ENCODE measurements at places on chromosomes 3 and 15.

DNA sequence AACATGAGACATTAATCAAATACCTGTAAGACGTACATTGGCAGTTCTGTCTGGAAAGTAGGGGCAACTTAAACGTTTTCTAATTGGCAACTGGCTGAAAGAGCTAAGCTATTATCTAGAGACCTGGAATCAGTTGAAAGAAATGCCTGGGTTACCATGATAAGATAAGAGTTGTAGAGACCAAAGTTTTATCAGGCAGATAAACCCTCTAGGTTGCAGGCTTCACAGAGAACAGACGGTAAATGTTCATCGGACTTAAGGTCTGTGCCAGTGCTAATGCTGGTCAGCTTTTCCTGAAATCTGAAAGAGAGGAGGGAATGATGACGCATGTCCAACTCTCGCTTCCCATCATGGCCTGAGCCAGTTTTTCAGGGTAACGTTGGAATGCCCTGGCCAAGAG lies 196.2 kb downstream of the ROBO2 start:
- no peak for DNase-seq

- DNase-seq, result no peak
Observed at GRCh38 chr3:128749035-128749434, 23.1 kb downstream of the RAB7A start.

- peak; percentile 50 for DNase-seq
Observed at GRCh38 chr3:65262548-65262947, 574.7 kb upstream of the ADAMTS9 start.

- no peak for DNase-seq
Observed at GRCh38 chr3:127613406-127613805, 15.2 kb downstream of the MCM2 start.

- DNase-seq, result no peak
Observed at GRCh38 chr3:191952609-191953008, 491.6 kb downstream of the PYDC2 start.

GRCh38 chr15:41990243-41990605 lies 17.9 kb upstream of the EHD4 start:
- DNase-seq, result no peak

- no peak for DNase-seq
Observed at GRCh38 chr3:14305324-14305723, 97.1 kb upstream of the SLC6A6 start.

GRCh38 chr15:62745621-62746225 lies 296.8 kb upstream of the TPM1 start:
- no peak for DNase-seq

DNA sequence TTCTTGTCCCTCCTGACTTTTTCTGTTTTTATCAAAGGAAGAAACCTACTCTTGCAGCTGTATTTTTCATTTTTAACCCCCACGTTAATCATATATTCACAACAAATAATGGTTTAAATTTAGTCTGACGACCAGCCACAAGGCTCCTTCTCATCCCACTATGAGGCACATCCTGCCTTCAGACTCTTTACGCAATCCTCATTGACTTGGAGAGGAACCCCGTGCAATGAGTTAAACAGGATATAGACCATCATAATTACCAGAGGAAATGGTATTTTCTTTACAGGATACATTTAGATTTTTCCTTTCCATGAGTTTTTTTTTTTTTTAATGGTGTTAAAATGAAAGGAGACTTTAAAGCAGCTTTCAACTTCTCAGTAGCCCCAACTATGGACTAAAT lies 68.5 kb downstream of the WWTR1 start:
- DNase-seq, result peak; percentile 84

GRCh38 chr3:51721062-51721745 lies 14.3 kb downstream of the GRM2 start:
- no peak for DNase-seq

- peak; percentile 73 for DNase-seq
Observed at GRCh38 chr3:12143949-12144504, 14.7 kb downstream of the TIMP4 start.

- DNase-seq, result no peak
Observed at GRCh38 chr15:61974759-61975158, 85.5 kb downstream of the VPS13C start.

DNA sequence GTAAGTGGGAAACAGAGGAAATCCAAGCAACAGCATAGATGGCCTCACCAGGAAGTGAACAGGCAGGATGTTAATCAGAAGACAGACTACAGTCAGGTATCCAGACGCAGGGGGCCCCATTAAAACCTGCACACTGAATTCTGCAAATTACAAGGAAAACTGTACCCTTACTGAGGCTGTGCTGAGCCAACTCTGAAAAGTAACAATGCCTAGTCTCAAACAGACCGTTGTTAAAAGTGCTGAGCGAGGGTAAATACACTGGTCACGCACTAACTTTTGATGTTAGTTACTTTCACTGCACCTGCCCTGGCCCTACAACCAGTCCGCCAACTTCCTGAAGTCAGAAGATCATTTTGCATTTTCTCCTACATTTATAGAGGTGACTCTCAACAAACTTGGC lies 1.0 kb downstream of the TAMM41 start:
- DNase-seq, result no peak

DNA sequence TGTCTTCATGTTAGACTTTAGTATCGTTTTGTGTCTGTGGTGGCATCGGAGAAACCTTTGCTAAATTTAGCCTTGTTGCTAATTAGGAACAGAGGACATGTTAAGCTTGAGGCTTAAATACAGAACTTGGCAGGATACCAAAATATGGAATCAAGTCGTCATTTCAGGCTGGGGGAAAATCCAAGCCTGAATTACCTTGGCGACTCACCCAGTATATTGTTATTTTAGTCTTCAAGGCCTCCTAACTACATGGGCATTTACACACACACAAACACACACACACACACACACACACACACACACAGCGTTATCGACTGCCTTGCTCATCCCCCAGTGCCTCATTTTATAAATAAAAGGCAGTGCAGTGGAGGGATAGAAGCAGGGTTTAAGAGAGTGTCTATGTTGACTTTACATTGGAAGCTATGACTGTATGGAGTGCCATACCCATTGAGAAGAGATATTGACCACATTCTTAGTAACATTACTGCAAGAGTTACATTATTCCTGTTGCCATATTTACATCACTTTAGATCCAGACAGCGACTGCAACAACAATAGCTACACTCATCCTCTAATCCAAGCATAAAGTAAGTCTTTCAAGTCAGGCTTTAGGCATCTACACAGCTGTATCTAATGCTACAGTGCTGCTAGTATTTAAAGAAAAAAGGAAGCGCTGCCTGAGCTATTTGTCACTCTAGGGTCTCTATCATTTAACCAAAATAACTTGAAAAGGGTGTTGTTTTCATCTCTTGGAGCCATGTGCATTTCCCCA lies 210.8 kb upstream of the SEMA6D start:
- DNase-seq, result peak; percentile 25

DNA sequence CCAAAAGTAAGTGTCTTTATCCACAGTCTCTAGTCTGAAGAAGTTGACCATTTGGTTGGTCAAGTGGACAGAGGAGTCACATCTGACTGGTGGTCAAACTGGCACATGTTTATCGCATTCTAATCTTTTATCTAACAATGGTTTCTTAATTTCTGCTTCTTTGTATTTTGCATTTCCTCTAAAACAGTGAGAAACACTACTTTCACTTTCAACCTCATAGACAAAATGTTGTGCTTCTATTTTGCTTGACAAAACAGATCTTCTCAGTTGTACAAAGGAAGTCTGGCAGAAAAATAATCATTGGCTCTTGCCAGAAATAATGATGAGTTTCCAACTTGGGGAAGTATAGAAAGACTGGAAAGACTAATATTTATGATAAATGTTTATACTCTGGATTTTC lies 103.9 kb downstream of the MME start:
- no peak for DNase-seq

GRCh38 chr3:51434746-51435327 lies 43.8 kb downstream of the RBM15B start:
- peak; percentile 16 for DNase-seq

DNA sequence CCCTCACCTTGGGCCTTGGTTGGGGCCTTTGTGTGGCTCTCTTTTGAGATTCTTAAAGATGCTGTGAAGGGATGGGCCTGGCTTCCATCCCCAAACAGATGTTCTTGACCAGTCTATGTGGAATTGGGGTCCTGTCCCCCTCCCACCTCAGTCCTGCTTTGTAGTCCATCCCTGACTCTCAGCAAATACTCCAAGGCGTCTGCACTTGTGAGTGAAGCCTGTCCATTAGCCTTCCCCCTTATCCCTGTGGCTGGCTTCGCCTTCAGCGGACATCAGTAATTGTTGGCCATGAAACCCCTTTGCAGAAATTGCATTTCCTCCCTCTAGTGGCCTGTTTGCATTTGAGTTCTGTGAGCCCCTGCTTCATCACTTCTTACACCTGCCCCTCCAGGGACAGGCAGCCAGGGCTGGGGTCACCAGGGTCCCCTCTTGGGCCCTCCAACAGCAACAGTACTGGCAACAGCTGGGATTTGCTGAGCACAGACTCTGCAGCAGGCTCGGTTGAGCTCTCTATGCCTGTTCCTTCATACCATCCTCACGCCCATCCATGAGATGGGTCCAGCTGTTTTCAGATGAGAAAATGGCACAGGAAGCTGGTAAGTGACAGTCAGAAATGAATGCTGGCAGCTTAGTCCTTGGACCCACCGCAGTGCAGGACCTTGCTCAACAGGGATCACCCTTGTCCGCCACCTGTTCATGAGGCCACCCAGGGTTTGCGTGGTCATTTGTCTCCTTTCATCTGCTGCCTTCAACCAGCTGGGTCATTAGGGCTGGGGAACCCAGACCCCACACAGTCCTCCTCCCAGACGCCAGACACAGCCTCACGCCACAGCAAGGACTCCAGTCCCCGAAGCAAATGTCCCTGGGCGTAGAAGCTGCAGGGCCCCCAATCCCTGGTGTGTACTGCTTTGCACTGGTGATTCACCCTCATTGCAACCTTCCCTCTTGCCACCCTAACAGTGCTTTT lies 8.9 kb upstream of the LRRK1 start:
- DNase-seq, result no peak

DNA sequence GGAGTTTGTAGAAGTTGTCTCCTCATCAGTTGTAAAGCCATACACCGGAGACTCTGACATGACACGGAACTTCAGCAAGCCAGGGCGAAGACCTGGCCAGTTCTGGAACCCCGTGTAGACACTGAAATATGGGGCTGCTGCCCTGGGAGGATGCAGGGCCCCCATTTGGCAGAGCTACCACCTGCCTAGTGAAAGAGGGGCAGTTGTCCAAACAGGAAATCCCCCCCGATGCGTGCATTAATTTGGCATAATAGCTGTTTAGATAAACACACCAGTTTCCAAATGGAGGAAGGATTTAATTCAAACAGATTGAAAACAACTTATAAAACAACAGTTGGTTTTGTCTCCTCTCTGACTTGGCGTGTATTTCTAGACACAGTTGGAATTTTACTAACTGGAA lies 357.2 kb downstream of the GABRG3 start:
- DNase-seq, result no peak

- no peak for DNase-seq
Observed at GRCh38 chr15:51936105-51936478, 35.5 kb downstream of the LEO1 start.

All from astrocyte (in vitro differentiated cells and primary cell).